Thymus (tissue), 14 donors: ENCODE measurements at places on chromosomes 1 and 21. TPM values are rescaled to one million over a fixed set of nuclear protein-coding genes. Genes with fewer than 3 reads are reported as not detected.

DNA sequence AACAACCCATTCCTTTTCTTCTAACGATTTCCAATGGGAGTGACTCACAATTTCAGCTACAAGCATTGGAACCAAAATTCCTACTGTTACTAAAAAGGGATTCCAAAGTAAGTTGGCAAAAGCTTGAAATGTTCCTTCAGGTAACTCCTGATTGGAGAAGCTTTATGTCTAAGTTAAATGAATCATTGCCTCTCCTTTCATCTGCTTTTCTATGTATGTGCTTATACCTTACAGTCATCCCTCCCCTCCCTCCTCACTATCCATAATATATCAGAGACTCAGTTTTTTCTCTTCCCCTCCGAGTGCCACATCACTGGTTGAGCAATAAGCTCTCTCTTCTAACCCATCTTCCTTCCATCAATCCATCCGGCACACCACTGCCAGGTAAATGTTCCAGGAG, 86.8 kb downstream of the TIAM1 start:
- no peaks in the 10 kb centered on the region for H3K4me1 ChIP-seq
- H3K4me3 ChIP-seq: no peak overlapping the region
- no peaks in the 10 kb centered on the region for H3K36me3 ChIP-seq
- DNase-seq: no peak
- H3K27me3 ChIP-seq: no peaks in the 10 kb centered on the region

MFAP2 gene
- total RNA-seq: 6.8 TPM

- H3K4me1 ChIP-seq: peaks cover 2% of the 10 kb centered on the region
- H3K36me3 ChIP-seq: no peaks in the 10 kb centered on the region
- peak overlapping the region; percentile 15 for H3K27ac ChIP-seq
- H3K4me3 ChIP-seq: no peak overlapping the region
- peaks cover 63% of the 10 kb centered on the region for H3K27me3 ChIP-seq
Observed at GRCh38 chr1:152001631-152002584, 8.2 kb upstream of the S100A10 start.

- H3K4me3 ChIP-seq: no peak overlapping the region
- H3K36me3 ChIP-seq: peaks cover 22% of the 10 kb centered on the region
- no peak for DNase-seq
- peaks cover 60% of the 10 kb centered on the region for H3K27me3 ChIP-seq
- H3K4me1 ChIP-seq: peaks cover 15% of the 10 kb centered on the region
- no peak overlapping the region for H3K27ac ChIP-seq
Observed at GRCh38 chr1:965526-966134, 652 bp upstream of the PLEKHN1 start.

DNA sequence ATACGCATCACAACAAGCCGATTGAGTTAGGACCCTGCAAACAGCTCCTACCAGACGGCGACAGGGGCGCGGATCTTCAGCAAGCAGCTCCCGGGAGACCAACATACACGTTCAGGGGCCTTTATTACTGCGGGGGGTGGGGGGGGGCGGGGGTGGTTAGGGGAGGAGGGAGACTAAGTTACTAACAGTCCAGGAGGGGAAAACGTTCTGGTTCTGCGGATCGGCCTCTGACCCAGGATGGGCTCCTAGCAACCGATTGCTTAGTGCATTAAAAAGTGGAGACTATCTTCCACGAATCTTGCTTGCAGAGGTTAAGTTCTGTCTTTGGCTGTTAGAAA, 162.0 kb downstream of the RUNX1 start:
- H3K27ac ChIP-seq: peak overlapping the region; percentile 86
- no peak for DNase-seq
- H3K36me3 ChIP-seq: peaks cover 15% of the 10 kb centered on the region
- H3K27me3 ChIP-seq: peaks cover 19% of the 10 kb centered on the region
- H3K4me1 ChIP-seq: peaks cover 22% of the 10 kb centered on the region

DNA sequence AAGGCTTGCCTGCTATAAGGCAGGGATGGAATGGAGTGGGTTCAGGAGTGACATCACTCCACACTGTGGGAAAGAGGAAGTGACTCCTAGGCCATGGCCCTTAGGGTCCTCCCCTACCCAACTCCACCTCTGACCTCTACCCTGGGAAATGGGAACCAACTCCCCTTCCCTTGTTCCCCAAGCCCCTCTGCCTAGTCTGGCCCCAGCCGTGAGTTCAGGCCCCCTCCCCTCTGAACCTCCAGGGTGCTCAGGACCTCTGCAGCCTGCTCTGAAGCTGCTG, 3.8 kb upstream of the GUCA2A start:
- H3K4me3 ChIP-seq: no peak overlapping the region
- DNase-seq: no peak
- H3K27ac ChIP-seq: no peak overlapping the region

CDC73 gene
- total RNA-seq: 17.1 TPM

- H3K4me1 ChIP-seq: no peaks in the 10 kb centered on the region
- no peak overlapping the region for H3K4me3 ChIP-seq
- H3K27ac ChIP-seq: no peak overlapping the region
- no peaks in the 10 kb centered on the region for H3K36me3 ChIP-seq
- no peak for DNase-seq
Observed at GRCh38 chr1:22471078-22471477, 19.4 kb downstream of the ZBTB40 start.

DNA sequence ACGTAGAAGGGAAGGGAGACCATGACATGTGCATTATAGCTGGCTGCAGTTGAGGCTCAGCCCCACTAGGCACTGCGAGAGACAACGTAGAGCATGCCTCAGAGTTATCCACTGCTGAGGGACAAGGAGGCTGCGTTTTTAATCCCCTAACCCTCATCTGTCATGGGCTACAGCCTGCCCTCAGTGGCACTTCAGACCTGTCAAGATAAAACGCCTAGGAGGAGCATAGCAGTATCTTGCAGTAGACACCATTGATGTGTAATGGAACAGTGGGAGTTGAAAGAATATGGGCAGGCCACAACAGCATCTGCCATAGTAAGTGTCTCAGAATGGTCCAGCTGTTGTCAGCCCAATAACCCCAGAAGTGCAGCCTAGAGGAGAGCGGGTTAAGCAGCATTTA, 307.0 kb upstream of the PTBP2 start:
- no peaks in the 10 kb centered on the region for H3K36me3 ChIP-seq
- no peaks in the 10 kb centered on the region for H3K27me3 ChIP-seq
- H3K27ac ChIP-seq: no peak overlapping the region

PWP2 gene
- total RNA-seq: 2.2 TPM

GRCh38 chr1:47309427-47309826, 4.5 kb downstream of the STIL start:
- no peak overlapping the region for H3K4me3 ChIP-seq
- peaks cover 3% of the 10 kb centered on the region for H3K4me1 ChIP-seq
- H3K36me3 ChIP-seq: peaks cover 7% of the 10 kb centered on the region
- H3K27ac ChIP-seq: no peak overlapping the region

DNA sequence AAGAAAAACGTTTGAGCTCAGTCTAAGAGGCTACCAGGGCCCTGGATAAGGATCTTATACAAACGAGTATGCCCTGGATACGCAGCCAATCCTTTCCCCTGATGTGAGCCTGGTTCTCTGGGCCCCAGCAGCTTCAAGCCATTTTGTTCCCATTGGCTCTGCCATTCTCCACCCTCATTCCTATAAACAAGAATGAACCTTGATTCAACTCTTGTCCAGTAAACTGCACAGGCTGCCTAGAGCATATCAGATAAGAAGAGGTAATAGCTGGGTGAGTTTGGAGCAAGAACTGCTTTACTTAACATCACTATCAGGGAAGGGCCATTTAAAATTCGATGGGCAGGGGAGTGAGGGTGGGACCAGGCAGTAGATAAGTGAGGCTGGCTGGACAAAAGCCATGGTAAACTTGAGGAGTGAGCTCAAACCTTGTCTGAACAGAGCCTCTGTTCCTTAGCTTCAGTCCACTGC, 11.3 kb downstream of the BTG2 start:
- peaks cover 10% of the 10 kb centered on the region for H3K36me3 ChIP-seq
- H3K4me1 ChIP-seq: peaks cover 61% of the 10 kb centered on the region
- H3K27ac ChIP-seq: peak overlapping the region; percentile 61
- peak overlapping the region; percentile 5 for H3K4me3 ChIP-seq

GRCh38 chr1:7313081-7313546, 458.0 kb upstream of the VAMP3 start:
- H3K27me3 ChIP-seq: no peaks in the 10 kb centered on the region
- H3K4me3 ChIP-seq: no peak overlapping the region
- no peak for DNase-seq
- no peaks in the 10 kb centered on the region for H3K36me3 ChIP-seq
- H3K27ac ChIP-seq: no peak overlapping the region

DNA sequence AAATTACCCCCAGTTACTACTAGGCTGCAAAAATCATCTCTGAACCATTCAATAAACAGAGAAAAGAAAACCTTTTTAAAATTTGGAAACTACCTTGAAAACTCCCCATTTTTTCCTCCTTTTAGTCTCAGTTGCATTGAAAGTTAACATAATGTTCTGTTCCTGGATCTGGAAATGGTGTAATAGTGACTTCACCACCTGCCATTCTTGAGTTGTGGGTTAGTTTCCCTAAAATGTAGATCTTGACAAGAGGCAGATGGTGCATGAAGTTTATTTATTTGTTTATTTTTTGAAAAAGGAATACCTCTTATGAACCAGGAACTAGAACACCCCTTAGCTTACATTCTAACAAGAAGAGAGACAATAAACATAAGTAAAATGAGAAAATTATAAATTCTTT, 72.8 kb downstream of the ATF6 start:
- DNase-seq: no peak
- no peak overlapping the region for H3K4me3 ChIP-seq
- H3K27me3 ChIP-seq: no peaks in the 10 kb centered on the region

DNA sequence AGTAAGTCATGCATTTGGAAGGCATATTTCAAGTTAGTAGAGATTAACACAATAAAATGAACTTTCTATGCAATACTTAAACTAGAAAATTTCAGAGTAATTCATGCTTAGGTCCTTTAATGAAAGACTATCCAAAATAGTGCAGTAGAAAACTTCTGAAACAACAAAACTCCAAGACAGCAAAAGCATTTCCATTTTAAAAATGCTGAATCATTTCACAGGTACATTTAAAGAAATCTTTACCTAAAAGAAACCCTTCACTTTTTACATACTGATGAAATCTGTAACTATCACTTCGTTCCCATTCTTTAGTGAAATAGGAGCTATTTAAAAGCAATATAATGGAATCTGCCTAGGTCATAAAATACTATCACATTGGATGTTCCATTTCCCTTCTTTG, 17.5 kb downstream of the CSDE1 start:
- H3K4me1 ChIP-seq: no peaks in the 10 kb centered on the region
- no peak overlapping the region for H3K27ac ChIP-seq
- H3K27me3 ChIP-seq: no peaks in the 10 kb centered on the region
- H3K36me3 ChIP-seq: peaks cover 54% of the 10 kb centered on the region
- no peak overlapping the region for H3K4me3 ChIP-seq

DNA sequence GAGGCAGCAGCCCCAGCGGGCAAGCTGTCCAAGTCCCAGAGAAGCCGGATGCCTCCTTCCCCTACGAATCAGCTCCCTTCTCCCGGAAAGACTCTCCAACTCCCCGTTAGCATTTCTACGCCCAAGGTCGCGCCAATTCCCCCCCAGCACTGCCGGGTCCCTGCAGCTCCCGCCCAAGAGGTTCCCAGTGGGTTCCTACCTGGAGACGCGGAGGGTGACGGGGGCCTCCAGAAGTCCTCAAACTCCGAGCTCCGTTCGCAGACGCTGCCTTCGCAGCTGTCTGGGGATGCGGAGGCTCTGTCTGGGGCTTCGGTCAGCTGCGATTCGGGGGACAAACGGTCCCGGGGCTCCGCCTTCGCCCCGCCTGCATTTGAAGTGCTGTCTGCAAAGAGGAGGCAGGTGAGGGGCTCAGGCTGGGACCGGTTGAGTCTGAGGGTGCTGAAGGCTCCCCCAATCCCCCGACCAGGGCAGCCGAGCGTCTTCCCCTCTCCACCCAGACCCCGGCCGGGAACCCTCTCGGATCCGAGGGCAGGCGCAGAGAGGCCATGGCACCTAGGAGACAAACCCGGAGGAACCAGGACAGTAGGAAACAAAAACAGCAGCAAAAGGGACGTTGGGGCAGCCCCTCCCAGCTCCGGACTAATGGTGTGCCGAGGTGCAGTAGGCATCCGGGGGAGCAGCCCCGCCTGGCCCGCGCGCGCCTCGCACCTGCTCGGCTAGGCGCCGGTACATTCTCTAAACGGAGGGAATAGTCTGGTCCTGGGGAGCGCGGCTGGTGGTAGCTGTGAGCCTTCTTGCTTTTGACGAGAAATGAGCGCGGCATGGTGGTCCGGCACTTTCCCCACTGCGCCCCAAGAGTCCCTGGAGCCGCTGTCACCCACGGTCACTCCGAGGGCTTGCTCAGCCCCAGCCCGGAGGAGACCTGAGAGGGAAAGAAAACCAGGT, 3.8 kb downstream of the GFI1 start:
- peak overlapping the region; percentile 70 for H3K4me3 ChIP-seq
- H3K27me3 ChIP-seq: peaks cover 58% of the 10 kb centered on the region
- H3K36me3 ChIP-seq: peaks cover 35% of the 10 kb centered on the region
- peaks cover 68% of the 10 kb centered on the region for H3K4me1 ChIP-seq
- no peak for DNase-seq
- peak overlapping the region; percentile 90 for H3K27ac ChIP-seq

PRAMEF25 gene
- 0.14 TPM for total RNA-seq

DNA sequence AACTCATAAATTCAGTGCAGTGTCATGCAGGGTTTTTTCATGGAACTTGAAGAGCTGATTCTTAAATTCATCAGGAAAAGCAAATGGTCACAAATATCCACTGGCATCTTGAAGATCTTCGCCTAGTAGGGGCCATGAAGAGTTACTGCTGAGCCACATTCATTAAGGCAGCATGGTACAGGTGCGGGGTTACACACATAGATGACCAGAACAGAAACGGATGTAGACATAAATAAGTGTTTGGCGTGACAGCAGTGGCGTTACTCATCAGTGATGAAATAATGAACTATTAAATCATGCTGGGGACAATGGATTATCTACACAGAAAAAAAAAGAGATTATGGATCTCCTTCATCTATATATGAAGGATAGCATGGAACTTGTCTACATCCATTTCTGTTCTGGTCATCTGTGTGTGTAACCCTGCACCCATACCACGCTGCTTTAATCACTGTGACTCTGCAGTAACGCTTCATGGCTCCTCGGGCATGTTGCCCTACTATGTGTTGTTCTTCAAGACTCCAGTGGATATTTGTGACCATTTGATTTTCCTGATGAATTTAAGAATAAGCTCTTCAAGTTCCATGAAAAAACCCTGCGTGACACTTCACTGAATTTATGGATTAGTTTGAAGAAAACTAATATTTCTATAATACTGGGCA, 161.3 kb downstream of the GALNT2 start:
- H3K4me1 ChIP-seq: no peaks in the 10 kb centered on the region
- H3K27ac ChIP-seq: no peak overlapping the region
- no peaks in the 10 kb centered on the region for H3K27me3 ChIP-seq
- no peak overlapping the region for H3K4me3 ChIP-seq

ADGRL4 gene
- total RNA-seq: 2.4 TPM
